ENCODE measurements at places on chromosomes 6 and 20.

DNA sequence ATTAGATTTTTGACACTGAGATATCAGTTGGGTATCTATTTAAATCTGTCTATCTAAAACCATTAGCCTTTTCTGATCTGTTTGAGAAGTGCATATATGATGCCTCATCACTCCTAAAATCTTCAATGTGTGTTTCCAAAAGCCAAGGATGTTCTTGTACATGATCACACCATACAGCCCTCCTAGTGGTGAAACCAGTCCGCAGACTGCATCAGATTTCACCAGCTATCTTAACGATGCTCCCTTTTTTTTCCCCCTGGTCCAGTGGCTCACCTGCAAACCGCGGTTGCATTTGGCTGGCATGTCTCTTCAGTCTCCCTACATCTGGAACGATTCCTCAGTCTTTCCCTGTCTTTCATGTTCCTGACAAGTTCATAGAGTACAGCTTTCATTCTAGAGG, 4.0 kb downstream of the KIZ start:
- no peak for DNase-seq

GRCh38 chr20:41483553-41483930, 116.9 kb upstream of the EMILIN3 start:
- DNase-seq: no peak

- DNase-seq: no peak
These were observed 41.0 kb downstream of the NINL start for GRCh38 chr20:25544311-25544710.

GRCh38 chr6:118917546-118918328, 17.2 kb downstream of the MCM9 start:
- no peak for DNase-seq

DNA sequence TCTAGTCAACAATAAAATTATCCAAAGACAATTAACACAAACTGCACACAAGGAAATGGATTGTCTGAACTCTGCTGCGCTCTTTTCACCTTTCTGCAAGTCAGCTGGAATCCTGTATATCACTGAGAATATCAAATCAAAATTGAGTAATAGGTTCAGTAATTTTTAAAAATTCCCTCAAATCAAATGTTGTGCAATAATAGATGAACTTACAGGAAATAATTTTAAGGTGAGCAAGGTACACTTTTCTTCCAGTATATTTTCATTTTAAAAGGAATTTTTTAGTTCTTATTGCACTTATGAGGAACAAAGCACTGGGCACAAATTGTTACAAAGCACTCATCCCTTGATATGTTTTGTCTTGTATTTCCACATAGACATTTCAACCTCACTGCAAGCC, 1.2 kb downstream of the SAYSD1 start:
- DNase-seq: no peak

DNA sequence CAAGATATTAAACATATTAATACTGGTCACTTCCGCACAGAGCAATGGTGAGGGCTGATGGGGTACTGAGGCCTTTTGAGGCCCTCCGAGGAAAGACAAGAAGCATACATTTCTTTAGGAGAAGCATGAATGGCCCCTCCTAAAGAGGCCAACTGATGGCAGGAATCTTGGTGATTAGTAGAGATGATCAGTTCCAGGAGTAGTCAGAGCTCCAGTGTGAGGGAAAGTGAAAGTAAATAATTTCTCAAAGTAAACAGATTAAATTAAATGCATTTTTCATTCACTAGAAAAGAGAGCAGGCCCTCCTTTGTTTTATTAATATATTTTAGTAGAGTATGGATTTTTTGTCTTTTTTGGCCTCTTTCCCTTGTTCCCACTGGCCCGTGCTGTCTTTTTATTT, 38.2 kb downstream of the NOX3 start:
- DNase-seq: no peak

DNA sequence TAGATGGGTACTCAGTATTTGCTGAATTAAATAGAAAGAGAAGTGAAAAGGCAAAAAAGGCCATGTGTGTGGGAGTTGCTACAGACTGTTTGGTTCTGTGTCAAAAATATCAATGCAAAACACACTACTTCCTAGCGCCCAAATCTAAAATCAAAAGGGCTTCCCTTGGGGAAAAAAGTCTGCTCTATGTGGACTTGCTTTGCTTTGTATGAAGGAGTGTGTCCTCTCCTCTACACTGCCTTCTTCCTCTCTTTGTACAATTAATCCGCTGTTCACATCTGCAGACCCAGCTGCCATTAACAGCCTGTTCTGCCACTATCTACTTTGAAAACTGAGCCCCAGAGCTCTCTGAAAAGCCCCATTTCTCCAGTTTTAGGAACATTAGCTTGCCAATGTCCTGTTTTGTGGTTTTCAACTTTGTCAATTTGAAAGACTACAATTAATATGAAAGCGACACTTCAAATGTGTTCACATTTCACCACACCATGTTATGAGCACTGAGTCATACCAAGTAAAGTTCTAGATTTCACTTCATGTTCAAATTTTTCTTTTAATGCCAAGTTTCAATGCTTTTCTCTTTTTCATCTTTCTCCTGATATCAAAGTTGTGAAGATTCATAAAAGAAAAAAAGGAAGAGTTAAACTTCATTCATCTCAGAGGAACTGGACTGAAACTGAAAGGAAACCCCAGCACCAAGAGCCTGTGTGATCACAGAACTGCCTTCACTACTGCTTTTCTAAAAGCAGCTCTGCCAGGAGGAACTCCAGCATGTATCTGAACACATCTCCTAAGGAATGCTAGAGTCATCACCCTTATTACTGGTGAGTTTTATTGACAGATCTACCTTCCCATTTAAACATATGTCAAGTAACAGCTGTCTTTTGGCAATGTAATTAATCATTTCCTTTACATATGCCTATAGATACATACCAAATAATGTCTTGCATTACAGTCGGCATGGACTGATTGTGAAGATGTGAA, 102.6 kb downstream of the KIF13A start:
- DNase-seq: no peak

GRCh38 chr20:16135630-16136029, 437.6 kb downstream of the KIF16B start:
- DNase-seq: no peak

DNA sequence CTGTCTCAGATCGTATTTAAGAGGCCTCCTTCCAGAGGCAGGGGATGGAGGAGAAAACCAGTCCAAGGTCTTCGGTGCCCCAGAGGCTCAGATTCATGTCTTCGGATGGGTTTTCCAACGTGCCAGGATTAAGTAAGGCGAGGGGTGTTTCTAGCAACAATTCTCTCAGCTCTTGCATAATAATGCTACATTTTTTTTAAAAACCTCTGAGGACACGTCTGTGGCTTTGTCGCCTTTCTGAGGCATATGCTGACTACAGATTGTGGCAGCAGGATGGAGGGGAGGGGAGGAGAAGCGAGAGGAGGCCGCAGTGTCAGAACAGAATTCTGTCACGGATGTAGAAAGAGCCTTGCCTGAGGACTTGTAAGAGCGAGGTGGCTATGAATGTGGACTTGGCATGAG, 17.7 kb upstream of the CCDC167 start:
- DNase-seq: peak; percentile 55

Data from stimulated activated CD4-positive, alpha-beta T cell treated with anti-CD3 and anti-CD28 coated beads, Interleukin-4, amount 100 ng/mL, for 4 hours (primary cell).